ENCODE measurements at places on chromosomes 12 and 14. TPM values are rescaled to one million over a fixed set of nuclear protein-coding genes. Genes with fewer than 3 reads are reported as not detected.

The CLEC2B gene
- polyA plus RNA-seq: 19.3 TPM

The CHGA gene
- polyA plus RNA-seq: 2.6 TPM

The PRH2 gene
- 0.75 TPM for polyA plus RNA-seq

The TSHR gene
- 0.48 TPM for polyA plus RNA-seq

The CCDC38 gene
- polyA plus RNA-seq: 0.47 TPM

The SPTSSA gene
- polyA plus RNA-seq: 36.3 TPM

DNA sequence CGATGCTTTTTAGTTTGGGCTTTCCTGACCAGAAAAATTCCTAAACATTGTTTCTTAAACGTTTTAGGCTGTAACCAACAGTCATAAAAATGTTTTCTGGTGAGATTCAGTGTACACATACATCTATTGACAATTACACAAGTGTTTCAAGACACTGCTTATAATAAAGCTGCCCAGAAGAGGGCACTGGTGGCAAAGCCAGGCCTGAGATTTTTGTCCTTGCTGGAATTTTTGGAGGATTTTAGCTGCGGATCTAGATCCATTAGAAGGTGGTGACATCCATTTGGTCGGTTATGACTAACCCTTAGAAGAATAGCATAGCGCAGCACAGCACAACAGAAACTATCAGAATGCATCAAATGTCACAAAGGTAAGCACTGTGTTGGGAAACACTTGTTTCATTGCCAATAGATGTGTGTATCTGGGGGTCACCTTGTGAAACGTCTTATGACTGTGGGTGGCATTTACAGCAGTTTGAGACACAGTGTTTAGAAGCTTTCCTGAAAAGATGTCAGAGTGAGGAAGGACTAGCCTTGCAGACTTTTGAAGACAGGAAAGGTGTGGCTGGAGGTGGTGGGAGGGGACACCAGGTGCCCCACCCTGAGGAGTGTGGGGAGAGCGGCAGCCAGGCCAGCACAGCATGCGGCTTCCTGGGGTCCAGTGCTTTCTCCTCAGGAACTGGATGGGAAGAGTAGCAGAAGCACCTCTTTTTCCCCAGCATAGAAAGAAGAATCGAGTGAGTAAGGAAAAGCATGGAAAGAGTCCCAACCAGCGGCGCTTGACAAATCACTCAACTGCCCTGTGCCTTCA, 54.7 kb upstream of the FKBP4 start:
- peak; percentile 7 for DNase-seq

DNA sequence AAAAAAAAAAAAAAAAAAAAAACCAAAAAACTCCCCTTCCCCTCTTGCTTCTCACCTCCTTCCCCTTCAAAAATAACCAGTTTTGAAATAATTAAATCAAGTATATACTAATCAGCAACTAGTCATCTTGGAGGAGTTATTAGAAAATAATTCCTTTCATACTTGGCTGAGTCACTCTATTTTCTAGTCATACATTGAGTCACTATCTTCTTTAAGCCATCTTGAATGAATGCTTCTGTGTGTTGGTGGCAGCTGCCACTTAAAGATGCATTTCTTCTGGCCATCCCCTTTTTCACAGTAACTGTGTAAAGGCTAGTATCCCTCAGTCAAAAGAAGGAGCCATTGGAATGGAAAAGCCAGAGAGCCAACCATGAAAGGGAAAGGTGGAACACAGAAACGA, 84.2 kb upstream of the TMEM263 start:
- DNase-seq: no peak

- no peak for DNase-seq
Observed at GRCh38 chr14:33493990-33494389, 456.9 kb downstream of the EGLN3 start.

DNA sequence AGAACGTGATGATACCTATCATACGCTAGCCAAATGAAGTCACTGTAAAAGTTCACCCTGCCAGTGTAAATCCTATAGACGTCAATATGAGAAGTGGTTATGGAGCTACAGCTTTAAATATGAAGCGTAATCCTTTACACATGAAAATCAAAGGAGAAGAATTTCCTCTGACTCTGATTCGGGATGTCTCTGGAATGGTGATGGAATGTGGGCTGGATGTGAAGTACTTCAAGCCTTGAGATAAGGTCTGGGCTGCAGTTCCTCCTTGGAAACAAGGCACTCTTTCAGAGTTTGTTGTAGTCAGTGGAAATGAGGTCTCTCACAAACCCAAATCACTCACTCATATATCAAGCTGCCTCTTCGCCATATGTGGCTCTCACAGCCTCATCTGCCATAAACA, 53.1 kb upstream of the NAP1L1 start:
- DNase-seq: no peak

DNA sequence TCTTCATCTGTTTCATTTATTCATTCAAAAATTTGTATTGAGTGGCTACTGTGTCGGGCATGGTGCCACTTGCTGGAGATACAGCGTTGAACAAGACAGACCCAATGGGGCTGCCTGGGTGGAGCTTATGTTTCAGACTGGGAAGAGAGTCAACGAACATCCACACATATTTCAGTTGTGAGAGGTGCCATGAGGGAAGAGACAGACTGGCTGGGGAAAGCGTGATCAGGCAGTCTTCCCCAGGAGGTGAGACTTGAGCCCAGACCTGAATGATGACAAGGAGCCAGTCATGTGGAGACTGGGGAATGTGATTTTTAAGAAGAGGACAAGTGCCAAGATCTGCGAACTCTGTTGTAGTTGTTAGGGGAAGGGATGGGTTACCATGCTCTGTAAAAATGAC, 12.2 kb downstream of the BICD1 start:
- no peak for DNase-seq

- DNase-seq: no peak
Observed at GRCh38 chr12:44960423-44960822, 84.3 kb upstream of the NELL2 start.

DNA sequence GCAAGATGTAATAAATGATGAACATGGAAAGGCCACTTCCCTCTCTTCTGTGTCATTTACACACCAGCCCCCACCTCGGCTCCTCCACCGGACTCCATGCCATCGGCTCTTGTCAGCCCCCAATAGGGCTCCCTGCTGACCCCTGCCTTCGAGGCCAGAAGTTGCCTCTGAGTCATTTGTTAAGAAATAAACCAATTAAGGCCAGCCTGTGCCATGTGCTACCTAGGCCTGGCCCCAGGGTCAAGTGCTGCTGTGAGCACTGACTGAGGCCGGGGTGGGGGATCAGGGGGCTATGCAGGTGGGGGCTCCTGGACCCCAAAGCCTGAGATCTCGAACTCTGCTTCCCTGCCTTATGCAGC, 53.2 kb downstream of the TESC start:
- no peak for DNase-seq

DNA sequence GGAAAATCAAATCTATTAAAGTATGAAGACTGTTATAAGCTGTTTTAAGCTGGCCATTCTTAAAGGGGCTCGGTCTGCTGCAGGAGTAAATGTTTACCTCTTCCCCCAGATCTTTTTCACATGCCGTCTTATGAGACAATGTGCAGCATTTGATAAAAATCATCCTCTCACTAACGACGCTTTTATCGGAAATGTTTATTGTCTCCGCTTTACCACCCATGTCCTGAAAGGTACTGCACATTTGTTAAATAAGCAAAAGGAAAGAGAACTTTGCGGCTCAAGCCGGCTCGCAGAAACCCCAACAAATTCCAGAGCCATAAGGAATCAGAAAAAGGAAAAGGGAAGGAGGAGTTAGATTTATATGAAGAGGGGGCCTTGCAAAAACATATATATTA, 137.8 kb downstream of the HMGA2 start:
- DNase-seq: no peak
